Left lung (tissue), 14 donors: ENCODE measurements at places on chromosomes 13 and 19. TPM values are rescaled to one million over a fixed set of nuclear protein-coding genes. Genes with fewer than 3 reads are reported as not detected.
A peak's percentile ranks its signal among the peaks of the same experiment; 100 is the strongest.

The CRX gene
- total RNA-seq, result not detected

The ZNF541 gene
- total RNA-seq, result 0.50 TPM

The OR10H2 gene
- total RNA-seq, result not detected

The SYNGR4 gene
- not detected for total RNA-seq

The KLK5 gene
- not detected for total RNA-seq

DNA sequence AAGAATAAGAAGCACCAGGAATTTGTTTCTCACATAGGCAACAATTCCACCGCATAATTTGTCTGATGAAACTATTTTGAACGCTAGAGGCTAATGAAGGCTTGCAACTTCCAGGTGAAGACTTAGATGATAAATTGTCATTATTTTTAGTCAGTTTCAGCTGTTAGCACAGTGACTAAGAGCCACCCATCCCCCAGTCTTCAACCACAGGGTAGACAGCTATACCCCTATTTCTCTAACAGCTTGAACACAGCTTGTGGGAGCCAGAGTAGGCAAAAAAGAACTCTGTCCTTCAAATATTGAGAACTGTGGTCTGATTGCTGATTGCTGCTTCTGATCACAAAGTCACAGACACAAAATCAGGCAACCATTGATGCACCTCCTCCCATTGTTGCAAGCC, 1124.8 kb upstream of the PRR20A start:
- no peaks in the 10 kb centered on the region for H3K27me3 ChIP-seq
- no peak for DNase-seq
- no peaks in the 10 kb centered on the region for H3K4me1 ChIP-seq
- no peaks in the 10 kb centered on the region for H3K36me3 ChIP-seq

DNA sequence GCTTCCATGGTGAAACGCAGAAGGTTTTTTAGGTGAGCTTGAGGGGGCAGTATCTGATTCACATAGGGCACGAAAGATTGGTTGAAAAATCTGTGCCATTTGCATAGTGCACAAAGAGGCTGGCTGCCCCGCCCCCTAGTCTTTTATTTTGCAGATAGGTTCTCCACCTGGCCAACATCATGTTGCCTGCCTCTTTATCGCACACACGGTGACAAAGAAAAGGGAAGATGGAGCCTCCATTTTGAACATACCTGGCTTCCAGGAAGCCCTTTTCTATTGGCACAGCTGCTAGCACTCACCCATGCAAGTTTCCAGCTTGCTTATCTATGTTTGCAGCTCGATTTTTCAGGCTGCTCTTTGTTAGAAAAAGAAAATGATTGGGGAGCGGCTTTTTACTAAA, 316.2 kb upstream of the KLHL1 start:
- no peak for DNase-seq
- H3K27me3 ChIP-seq, result no peaks in the 10 kb centered on the region
- H3K27ac ChIP-seq, result no peak overlapping the region
- no peaks in the 10 kb centered on the region for H3K4me1 ChIP-seq
- no peaks in the 10 kb centered on the region for H3K36me3 ChIP-seq

DNA sequence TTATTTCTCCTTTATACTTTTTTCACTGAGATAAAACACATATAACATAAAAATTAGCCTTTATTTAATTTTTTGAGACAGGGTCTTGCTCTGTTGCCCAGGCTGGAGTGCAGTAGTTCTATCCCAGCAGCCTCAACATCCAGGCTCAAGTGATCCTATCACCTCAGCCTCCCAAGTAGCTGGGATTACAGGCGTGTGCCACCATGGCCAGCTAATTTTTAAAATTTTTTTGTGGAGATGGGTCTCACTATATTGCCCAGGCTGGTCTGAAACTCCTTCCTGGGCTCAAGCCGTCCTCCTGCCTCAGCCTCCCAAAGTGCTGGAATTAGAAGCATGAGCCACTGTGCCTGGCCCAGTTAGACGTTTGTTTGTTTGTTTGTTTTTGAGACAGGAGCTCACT, 28.4 kb downstream of the CRTC1 start:
- H3K27me3 ChIP-seq, result no peaks in the 10 kb centered on the region
- no peak overlapping the region for H3K4me3 ChIP-seq
- no peak for DNase-seq
- H3K27ac ChIP-seq, result no peak overlapping the region

- H3K27ac ChIP-seq, result peak within 1 kb of the TSS; percentile 86
- H3K4me3 ChIP-seq, result peak within 1 kb of the TSS; percentile 62
- peaks cover 15% of the 10 kb centered on the region for H3K36me3 ChIP-seq
- DNase-seq, result no peak
Measured at GRCh38 chr19:49335071-49335783, at the start of gene CD37. CD37 (plus strand) TSS chr19:49335406; CDS start chr19:49335541, 135 bp downstream.

DNA sequence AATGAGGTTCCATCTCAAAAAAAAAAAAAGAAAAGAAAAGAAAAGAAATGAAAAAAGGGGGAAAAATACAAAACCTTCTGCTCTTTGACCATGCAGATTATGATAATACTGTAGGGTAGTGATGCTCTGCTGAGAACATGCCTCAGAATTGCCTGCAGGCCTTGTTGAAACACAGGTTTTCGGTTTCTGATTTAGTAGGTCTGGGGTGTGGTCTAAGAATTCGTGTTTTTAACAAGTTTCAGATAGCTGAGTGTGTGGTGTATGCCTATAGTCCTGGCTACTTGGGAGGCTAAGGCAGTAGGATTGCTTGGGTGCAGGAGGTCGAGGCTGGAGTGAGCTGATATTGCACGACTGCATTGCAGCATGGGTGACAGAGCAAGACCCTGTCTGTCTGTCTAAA, 14.9 kb upstream of the CYP2B6 start:
- H3K27ac ChIP-seq, result no peak overlapping the region
- H3K4me1 ChIP-seq, result no peaks in the 10 kb centered on the region
- peaks cover 17% of the 10 kb centered on the region for H3K27me3 ChIP-seq
- H3K4me3 ChIP-seq, result no peak overlapping the region
- H3K36me3 ChIP-seq, result no peaks in the 10 kb centered on the region
- DNase-seq, result no peak

GRCh38 chr13:48891586-48891985, 84.1 kb upstream of the FNDC3A start:
- DNase-seq, result no peak
- peak overlapping the region; percentile 67 for H3K27ac ChIP-seq
- no peaks in the 10 kb centered on the region for H3K36me3 ChIP-seq
- peaks cover 21% of the 10 kb centered on the region for H3K4me1 ChIP-seq
- H3K27me3 ChIP-seq, result no peaks in the 10 kb centered on the region

DNA sequence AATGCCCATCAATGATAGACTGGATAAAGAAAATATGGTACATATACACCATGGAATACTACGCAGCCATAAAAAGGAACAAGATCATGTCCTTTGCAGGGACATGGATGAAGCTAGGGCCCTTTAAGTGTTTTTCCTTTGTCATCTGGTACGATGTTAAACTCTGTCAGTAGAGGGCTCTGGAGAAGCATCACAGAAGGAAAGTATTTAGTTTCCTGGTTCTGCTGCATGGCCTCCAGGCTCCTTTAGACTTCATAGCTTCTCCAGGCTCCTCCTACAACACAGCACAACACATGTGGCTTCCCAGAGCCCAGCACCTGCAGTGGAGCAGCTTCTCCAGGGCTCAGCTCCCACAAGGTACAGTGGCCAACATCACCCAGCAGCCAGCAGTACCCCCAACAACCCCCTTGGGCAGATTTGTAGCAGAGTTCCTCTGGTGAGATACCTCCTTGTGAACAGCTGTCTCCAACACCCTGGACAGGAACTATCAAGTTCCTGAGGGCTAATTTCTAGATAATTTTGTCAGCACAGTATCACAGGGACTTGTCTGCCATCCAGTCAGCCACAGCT, 63.4 kb downstream of the KCTD12 start:
- H3K27ac ChIP-seq, result no peak overlapping the region
- H3K4me1 ChIP-seq, result no peaks in the 10 kb centered on the region
- DNase-seq, result no peak
- H3K36me3 ChIP-seq, result no peaks in the 10 kb centered on the region
- no peaks in the 10 kb centered on the region for H3K27me3 ChIP-seq

GRCh38 chr13:20547479-20547908, 19.5 kb upstream of the IFT88 start:
- H3K27ac ChIP-seq, result no peak overlapping the region
- H3K27me3 ChIP-seq, result no peaks in the 10 kb centered on the region
- no peak overlapping the region for H3K4me3 ChIP-seq
- no peaks in the 10 kb centered on the region for H3K36me3 ChIP-seq
- no peak for DNase-seq

- H3K36me3 ChIP-seq, result no peaks in the 10 kb centered on the region
- H3K4me3 ChIP-seq, result peak overlapping the region; percentile 19
- peaks cover 29% of the 10 kb centered on the region for H3K27me3 ChIP-seq
- H3K4me1 ChIP-seq, result peaks cover 14% of the 10 kb centered on the region
- peak overlapping the region; percentile 72 for H3K27ac ChIP-seq
Measured at GRCh38 chr19:11535792-11536595, 2.7 kb upstream of the CNN1 start.

DNA sequence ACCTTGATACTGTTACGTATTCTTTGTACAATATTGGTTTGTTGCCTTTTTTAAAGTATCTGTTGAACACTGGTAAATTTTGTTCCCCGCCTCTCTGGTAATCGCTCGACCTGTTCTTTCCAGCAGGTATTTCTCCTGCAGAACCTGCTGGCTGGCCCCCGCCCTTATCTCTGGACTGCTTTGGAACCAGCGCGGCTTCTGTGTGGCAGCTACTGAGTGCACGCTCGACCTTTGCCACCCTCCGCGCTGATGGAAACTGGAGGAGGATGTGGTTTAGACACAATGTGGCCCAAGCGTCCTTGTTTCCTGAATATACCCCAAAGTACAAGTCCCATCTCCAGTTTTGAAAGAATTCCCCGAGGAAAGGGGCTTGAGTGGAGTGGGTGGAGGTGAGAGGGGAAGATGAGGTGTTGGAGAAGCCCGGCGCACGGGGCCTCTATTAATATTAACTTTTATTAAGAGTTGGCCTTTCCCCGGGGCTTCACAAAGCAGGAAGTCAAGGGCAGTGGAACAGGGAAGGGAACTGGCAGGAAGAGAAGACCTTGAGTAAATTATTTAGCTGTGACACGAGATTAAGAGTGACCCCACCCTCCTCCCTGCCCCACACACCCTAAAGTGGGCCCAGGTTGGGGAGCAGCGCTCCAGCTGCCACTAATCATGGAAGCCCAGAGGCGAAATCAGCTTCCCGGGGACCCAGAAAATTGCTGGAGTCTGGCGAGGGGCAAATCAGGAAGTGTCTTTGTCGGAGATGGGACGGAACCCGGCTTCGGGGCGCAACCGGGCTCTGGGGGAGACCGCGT, 16.0 kb downstream of the CDX2 start:
- peak overlapping the region; percentile 13 for H3K4me3 ChIP-seq
- no peak overlapping the region for H3K27ac ChIP-seq
- H3K36me3 ChIP-seq, result no peaks in the 10 kb centered on the region
- no peak for DNase-seq
- H3K4me1 ChIP-seq, result peaks cover 16% of the 10 kb centered on the region
- peaks cover 95% of the 10 kb centered on the region for H3K27me3 ChIP-seq

DNA sequence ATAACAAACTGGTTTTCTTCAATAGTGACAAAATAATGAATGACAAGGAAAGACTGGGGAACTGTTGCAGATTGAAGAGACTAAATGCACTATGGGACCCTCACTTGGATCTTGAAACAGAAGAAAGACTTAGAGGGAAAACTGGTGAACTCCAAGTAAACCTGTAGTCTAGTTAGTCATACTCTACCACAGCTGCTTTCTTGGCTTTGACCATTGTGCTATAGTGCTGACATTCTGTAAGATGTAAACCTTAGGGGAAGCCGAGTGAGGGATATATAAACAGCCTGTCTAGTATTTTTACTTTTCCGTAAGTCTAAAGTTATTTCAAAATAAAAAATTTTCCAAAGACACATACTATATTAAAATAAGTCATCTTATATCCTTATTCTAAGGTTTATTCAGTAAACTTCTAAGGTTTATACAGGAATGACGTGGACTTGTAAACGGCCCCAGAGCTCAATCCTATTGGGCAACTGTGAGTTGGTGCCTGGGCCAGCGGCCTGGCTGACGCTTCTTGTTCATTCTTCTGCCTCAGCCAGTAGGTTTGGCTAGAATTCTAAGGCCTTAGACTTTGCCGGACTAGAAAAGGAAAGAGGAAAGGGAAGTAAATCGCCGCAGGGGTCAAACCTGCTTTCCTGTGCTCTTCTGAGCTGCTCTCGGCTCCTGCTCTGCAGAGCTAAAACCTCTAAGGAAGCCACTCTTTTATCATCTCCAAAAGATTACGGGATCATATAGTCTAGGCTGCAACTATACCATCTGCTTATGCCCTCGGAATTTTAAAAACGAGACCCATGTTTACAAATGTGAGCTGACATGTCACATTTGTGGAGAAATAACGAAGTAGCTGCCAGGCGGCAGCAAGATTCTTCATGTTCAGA, 33.6 kb upstream of the UBE2L5 start:
- H3K27me3 ChIP-seq, result no peaks in the 10 kb centered on the region
- DNase-seq, result no peak
- H3K4me1 ChIP-seq, result peaks cover 4% of the 10 kb centered on the region
- no peaks in the 10 kb centered on the region for H3K36me3 ChIP-seq
- H3K4me3 ChIP-seq, result no peak overlapping the region

DNA sequence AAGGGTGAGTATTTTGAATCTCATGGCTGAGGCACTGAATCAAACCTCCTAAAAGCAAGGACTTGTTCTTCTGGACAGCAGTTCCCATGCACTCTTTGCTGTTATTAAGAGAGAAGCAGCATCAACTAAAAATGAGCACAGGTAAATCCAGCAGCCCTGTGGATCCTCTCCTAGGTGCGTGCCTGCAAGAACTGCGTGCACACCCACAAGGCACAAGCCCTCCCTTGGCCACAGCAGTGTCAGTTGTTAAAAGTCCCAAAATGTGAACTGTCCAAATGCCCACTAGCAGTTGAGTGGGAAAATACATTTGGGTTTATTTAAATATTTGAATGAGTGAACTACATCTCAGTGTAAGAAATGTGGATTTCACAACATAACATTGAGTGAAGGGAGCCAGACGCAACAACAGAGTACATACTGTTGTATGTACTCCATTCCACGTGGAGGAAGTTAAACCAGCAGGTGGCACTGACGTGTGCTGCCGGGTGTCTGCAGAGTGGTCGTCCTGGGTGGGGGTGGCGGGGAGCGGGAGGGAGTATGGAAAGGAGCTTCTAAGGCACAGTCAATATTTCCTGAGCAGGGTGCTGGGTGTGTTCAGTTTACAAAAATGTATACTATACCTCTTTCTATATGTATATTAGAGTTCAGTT, 266.4 kb downstream of the NALCN start:
- no peak overlapping the region for H3K4me3 ChIP-seq
- no peak for DNase-seq
- H3K4me1 ChIP-seq, result no peaks in the 10 kb centered on the region
- no peak overlapping the region for H3K27ac ChIP-seq

- peaks cover 7% of the 10 kb centered on the region for H3K4me1 ChIP-seq
- H3K27me3 ChIP-seq, result no peaks in the 10 kb centered on the region
- H3K27ac ChIP-seq, result no peak overlapping the region
- no peak overlapping the region for H3K4me3 ChIP-seq
- H3K36me3 ChIP-seq, result peaks cover 59% of the 10 kb centered on the region
Measured at GRCh38 chr19:5940260-5941208, 26.5 kb downstream of the CAPS start.

- DNase-seq, result no peak
- H3K27me3 ChIP-seq, result no peaks in the 10 kb centered on the region
- no peaks in the 10 kb centered on the region for H3K4me1 ChIP-seq
- no peak overlapping the region for H3K27ac ChIP-seq
- H3K4me3 ChIP-seq, result no peak overlapping the region
Measured at GRCh38 chr13:95480131-95480545, 72.4 kb upstream of the CLDN10 start.

- no peaks in the 10 kb centered on the region for H3K36me3 ChIP-seq
- H3K4me1 ChIP-seq, result no peaks in the 10 kb centered on the region
- no peak overlapping the region for H3K27ac ChIP-seq
- no peak for DNase-seq
- H3K4me3 ChIP-seq, result no peak overlapping the region
Measured at GRCh38 chr13:79591493-79591892, 110.5 kb downstream of the NDFIP2 start.

GRCh38 chr13:25117312-25117711, 21.4 kb downstream of the PABPC3 start:
- no peaks in the 10 kb centered on the region for H3K4me1 ChIP-seq
- no peaks in the 10 kb centered on the region for H3K36me3 ChIP-seq
- no peak for DNase-seq
- no peak overlapping the region for H3K27ac ChIP-seq
- no peak overlapping the region for H3K4me3 ChIP-seq
- H3K27me3 ChIP-seq, result no peaks in the 10 kb centered on the region
